ENCODE measurements at places on chromosomes 2 and 18.

GRCh38 chr2:127411653-127412369 is 6.4 kb upstream of the PROC start:
- DNase-seq: peak; percentile 9

DNA sequence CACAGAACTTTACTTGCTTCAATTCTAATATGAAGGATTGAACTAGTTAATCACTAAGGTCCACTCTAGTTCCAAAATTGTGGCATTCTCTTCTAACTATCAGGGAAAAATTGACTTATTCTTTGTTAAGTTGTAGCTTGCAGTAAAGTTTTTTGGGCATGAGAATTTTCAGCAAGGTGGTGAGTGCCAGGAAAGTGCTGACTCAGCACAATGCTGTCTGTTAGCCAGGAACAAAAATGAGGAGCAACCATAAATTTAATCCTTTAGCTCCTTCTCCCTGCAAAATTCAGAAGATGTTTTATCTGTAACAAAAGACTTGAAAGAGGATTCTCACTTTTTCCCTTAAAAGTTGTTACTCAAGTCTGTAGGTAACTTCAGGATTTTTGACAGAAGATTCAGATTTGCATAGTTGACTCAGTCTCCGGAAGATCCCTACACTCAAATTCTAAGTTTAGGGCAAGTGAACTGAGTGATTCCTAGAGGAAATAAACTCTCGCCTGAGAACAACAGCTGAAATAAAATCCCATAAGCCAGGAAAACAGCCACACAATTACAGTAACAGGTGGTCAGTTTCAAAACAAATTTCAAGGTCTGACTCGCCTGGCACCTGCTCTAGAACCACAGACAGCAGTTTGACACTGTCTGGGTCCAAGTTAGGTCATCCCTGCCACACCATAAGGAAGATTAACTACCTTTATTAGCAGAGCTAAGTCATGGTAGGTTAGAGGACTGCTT is 20.2 kb upstream of the DARS1 start:
- no peak for DNase-seq

DNA sequence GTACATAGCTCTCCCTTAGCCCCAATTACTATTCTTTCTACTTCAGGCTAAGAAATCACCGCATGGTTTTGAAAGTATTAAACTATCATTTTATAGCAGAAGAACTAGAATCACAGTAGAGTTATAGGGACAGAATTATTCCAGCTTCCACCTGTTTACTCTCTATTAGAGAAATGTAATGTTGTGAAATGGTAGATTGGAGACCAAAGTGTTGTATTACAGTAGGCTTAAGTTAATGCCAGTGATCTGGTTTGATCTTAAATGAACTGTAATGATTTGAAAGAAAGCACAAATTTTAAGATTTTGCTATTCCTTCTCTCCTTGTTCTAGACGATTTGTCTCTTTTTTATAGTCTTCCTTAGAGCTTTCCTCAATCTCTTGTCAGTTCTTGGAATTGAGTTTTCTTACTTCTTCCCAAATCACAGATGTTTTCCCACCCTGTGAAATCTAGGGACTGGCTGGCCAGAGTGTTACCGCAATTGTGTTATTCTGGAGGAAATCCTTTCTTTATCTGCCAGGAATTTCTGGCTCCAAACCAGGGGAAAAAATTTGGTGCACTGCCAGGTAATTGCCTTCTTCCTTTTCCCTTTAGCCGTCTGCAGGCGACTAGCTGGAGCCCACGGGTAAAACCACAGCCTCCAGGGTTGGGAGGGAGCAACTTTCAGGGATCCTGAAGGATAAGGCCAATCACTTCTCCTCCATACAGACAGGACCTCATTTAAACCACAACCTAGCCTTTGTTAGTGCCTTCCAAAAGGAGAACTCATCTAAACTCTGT is 51.7 kb downstream of the NOP58 start:
- DNase-seq: peak; percentile 3

GRCh38 chr2:126979039-126980003 is 80.6 kb downstream of the TEX51 start:
- DNase-seq: no peak

DNA sequence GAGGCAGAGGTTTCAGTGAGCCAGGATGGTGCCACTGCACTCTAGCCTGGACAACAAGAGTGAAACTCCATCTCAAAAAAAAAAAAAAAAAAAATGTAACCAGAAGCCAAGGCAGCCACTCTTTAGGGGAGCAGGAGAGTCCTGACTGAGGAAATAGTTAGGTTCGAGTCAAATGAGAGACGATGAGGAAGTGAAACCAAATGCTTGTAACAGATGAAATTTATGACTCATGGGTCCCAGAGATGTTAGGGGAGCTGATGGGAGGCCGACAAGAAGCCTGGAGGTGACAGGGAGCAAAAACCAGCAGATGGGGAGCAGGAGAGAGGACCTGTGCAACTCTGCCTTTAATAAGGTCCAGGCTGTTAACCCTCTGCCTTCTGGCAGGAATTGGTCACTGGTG is 756.1 kb upstream of the DDX18 start:
- DNase-seq: no peak

GRCh38 chr2:64852771-64853241 is 136.4 kb upstream of the SLC1A4 start:
- no peak for DNase-seq

DNA sequence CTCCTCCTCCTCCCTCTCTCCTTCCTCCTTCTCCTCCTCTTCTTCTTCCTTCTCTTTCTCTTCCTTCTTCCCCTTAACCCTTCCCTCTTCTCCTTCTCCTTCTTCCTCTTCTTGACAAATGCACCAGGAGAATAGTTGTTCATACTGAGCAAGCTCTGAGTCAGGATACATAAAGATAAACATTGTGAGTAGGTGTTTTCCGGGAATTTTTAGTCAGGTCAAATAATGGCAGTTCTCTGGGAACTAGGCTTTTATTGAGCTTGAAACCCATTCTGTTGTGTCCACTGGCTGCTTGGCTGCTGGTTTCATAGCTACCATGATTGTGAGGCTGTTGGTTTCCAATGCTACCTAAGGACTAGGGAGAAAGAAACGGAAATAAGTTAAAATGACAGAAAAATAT is 1144.7 kb upstream of the DDX18 start:
- DNase-seq: no peak

- no peak for DNase-seq
Measured at GRCh38 chr2:95374029-95374428, 28.5 kb upstream of the FAHD2A start.

- DNase-seq: no peak
Measured at GRCh38 chr2:105087273-105087672, 49.4 kb downstream of the MRPS9 start.

- DNase-seq: no peak
Measured at GRCh38 chr2:56001947-56002346, 78.4 kb upstream of the EFEMP1 start.

Measured in NCI-H1092 (cell line).